Tibial nerve (tissue), 4 donors: ENCODE measurements at places on chromosomes 6 and 20. TPM values are rescaled to one million over a fixed set of nuclear protein-coding genes. Genes with fewer than 3 reads are reported as not detected.

The FAM83C gene
- not detected for total RNA-seq

The NEDD9 gene
- total RNA-seq, result 205 TPM

The TCF21 gene
- not detected for total RNA-seq

The IPCEF1 gene
- total RNA-seq, result 5.3 TPM

The MTFR2 gene
- total RNA-seq, result 0.84 TPM

The ARFGEF3 gene
- 5.9 TPM for total RNA-seq

The TBXT gene
- total RNA-seq, result not detected

The FAM120B gene
- 32.9 TPM for total RNA-seq

The C6orf141 gene
- total RNA-seq, result 3.9 TPM

The SMPDL3A gene
- total RNA-seq, result 14.0 TPM

The PXDC1 gene
- 108 TPM for total RNA-seq

The HLA-DMA gene
- total RNA-seq, result 85.2 TPM

The TM9SF4 gene
- total RNA-seq, result 27.0 TPM

The ZBTB12 gene
- total RNA-seq, result 0.63 TPM

The LRRC73 gene
- 1.3 TPM for total RNA-seq

The OXT gene
- total RNA-seq, result not detected

The SH3BGRL2 gene
- 54.6 TPM for total RNA-seq

The COL9A1 gene
- total RNA-seq, result not detected

The FANCE gene
- 8.2 TPM for total RNA-seq

The OPRL1 gene
- 1.5 TPM for total RNA-seq

The MYCT1 gene
- total RNA-seq, result 31.2 TPM

The LGSN gene
- total RNA-seq, result not detected

GRCh38 chr20:23668477-23668951, 20.3 kb downstream of the CST4 start:
- DNase-seq, result peak; percentile 49

DNA sequence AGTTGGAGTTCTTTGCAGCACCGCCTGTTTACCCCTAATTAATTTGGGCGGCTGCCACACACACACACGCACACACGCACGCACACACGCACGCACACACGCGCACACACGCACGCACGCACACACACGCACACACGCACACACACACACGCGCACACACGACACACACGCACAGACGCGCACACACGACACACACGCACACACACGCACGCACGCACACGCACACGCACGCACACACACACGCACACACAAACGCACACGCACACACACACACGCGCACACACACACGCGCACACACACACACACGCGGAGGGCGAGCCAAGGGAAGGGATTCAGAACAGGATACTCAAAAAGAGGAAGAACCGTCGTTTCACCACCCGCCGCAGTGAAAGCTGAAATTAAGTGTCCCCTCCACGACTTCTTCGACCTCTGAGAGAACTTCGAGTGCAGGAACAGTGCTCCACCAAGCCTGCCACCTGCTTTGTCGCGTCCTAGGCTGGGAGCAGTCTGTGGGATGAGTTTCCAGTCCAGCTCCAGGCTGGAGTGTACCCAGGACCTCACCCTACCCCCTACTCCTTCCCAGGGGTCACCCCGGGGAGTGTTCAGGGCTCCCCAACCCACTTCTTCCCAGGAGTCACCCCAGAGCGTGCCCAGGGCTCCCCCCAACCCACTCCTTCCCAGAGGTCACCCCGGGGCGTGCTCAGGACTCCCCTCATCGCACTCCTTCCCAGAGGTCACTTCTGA, 1.1 kb downstream of the RNASET2 start:
- DNase-seq, result no peak

GRCh38 chr6:7922596-7922995, 12.0 kb upstream of the TXNDC5 start:
- DNase-seq, result no peak

DNA sequence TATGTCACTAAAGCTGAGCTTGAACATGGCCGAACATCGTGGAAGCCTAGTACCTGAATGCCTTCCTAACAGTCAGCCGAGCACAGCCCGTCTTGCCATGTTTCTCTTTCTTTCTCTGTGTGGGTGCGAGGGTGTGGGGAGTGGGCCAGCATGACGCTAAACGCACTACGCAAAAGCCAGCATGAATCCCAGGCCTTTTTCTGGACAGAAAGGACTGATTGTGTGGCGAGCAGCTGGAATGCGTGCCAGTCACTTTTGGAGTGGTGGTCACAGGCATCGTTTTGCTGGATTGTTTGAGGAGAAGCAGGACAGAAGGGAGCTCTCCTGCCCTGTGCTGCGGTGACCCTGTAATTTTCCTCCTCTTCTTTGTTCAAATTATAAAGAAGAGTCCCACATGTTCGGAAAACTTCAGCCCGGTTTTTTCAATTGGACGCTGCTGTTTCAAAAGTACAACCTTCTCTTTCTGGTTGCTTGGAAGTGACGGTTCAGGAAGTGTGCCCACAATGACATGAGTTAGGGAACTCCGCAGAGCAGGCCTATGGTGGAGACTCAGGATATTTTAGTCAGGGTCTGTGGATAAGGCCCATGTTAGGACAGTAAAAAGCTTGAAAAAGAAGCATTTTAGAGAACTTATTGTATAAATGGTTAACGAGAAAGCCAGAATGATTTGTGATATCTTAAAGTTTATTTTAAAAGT, 54.3 kb downstream of the PDE7B start:
- no peak for DNase-seq

DNA sequence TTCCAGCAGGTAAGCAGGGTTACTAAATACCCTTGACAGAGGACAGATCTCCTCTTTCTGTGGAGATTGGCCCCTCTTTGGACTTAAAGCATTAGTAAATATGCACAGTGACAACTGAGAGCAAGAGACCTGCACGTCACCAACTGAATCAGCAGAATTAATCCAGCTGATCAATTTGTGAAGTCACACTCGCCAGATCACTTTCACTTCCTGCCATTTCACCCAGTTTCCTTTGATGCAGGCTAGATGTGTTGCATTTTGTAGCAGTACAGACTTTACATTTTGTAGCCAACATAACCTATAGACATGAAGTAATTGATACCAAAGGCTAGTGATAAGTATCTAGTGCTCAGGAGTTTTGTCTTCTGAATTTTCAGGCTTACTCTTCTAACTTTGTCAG, 11.9 kb downstream of the SYNE1 start:
- DNase-seq, result no peak

GRCh38 chr6:11688425-11688709, 90.2 kb downstream of the ADTRP start:
- DNase-seq, result no peak

DNA sequence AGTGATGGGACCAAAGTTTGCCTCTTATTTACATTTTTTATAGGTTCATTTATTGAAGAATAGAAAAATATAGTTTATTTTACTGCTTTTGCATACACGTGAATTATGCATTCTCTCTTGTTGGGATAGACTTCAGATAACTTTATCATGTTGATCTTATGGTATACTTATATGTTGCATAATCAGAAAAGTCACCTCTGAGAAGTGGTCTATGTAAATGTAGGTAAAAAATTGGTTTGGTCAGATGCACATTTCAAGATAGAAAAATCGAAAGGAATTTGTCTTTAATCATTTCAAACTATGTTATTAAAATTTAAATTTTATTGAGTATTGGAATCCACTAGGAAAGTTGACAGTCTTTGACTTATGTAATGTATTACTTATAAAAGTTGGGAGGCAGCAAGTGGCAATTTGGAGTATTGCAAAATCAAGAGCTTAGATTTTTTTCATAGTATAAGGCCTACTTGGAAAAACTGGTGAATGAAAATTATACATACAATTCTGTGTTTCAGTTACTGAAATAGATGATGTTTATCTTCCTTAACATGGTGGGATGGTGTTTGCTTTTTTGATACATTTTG, 2.4 kb downstream of the PHF3 start:
- no peak for DNase-seq

- no peak for DNase-seq
Observed at GRCh38 chr6:138948546-138949179, 39.4 kb downstream of the REPS1 start.

DNA sequence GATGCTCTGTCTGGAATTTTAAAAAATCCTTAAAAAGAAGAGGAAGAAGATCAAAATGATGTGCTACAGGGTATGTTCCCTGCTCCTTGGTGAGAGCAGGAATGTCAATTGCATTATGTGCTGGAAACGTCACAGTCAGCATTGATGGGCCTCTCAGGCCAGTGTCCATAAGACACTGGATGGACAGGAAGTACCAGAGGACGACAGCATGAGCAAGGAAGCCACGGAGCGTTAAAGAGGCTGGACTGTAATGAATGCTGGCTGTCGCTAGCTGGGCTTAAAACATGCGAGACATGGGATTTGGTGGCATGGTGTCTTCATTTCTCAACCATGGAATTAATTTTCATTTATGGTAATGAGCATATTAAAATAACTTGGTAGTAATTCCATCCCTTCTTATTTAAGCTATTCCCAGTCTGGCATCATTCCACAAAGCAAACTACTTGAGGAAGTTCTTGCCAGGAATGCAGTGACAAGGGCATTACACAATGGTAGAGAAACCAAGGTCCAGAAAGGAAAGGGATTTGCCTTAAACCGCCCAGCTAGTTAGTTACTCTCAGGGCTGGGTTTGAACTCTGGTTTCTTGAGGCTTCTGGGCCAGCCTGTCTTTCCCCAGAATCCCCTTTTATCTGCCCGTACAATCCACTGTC, 166.6 kb upstream of the SOX4 start:
- no peak for DNase-seq

- no peak for DNase-seq
Observed at GRCh38 chr6:41642090-41642959, 4.1 kb downstream of the MDFI start.

GRCh38 chr6:140627002-140627401, 1252.6 kb upstream of the CITED2 start:
- no peak for DNase-seq

- no peak for DNase-seq
Observed at GRCh38 chr6:16712931-16713484, 48.3 kb downstream of the ATXN1 start.

DNA sequence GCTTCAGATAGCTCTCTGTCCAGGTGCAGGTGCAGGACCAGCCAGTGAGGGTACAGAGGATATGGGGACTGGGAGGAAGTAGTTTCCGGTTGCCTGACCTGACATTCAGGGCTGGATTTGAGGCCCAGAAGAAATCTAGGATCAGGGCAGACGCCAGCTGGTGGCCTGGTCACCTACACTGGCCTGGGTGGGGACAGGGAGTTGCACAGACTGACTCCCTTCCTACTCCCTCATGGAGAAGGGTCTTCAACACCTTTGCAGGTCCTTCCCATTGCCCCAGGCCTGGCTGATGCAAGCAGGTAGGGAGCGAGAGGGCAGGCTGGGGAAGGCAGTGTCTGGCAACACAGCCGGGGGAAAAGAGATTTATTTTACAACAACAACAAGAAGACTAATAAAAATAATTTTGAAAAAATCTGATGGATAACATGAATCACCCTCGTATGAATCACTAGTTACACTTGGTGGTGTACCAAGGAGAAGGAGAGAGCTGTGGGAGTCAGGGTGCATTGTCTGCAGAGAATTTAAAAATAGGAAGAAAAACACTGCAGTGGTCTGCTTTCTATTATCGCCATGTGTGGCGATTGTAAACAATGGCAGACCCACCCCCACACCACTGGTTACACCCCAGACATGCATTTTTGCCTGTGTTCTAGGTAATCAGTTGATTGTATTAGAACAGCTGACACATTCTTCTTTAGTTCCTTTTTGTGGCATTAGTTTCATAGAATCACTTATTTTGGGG, 62.3 kb upstream of the SNX9 start:
- DNase-seq, result no peak

- DNase-seq, result no peak
Observed at GRCh38 chr6:131581523-131581922, 8.5 kb downstream of the ARG1 start.

GRCh38 chr6:54654381-54654780, 192.2 kb upstream of the FAM83B start:
- DNase-seq, result no peak

DNA sequence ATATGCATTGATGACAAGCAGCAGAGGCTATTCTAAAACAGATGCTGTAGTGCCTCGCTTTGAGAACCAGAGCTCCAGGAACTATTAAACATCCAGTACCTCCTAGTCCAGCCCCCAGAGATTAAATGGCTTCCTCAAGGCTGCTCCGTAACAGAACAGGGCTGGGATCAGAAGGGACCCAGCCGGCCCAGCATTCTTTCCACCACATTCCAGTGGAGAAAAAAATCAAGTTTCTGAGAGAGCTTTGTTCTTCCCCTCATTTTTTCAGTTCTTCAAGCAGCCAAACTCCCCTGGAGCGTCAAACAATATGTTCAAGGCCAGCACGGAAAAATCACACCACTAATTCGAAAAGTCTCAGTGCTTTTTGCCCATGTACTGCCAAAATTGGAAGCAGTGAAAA, 5.8 kb upstream of the STMND1 start:
- no peak for DNase-seq

- DNase-seq, result no peak
Observed at GRCh38 chr6:50047026-50047425, 2.7 kb downstream of the DEFB112 start.

- DNase-seq, result no peak
Observed at GRCh38 chr6:34836008-34836407, 44.1 kb downstream of the BLTP3A start.

- DNase-seq, result no peak
Observed at GRCh38 chr20:11159728-11160127, 485.9 kb upstream of the JAG1 start.

- DNase-seq, result no peak
Observed at GRCh38 chr6:90446164-90446563, 140.7 kb downstream of the MAP3K7 start.

GRCh38 chr6:34462551-34462971, 3.3 kb upstream of the PACSIN1 start:
- DNase-seq, result no peak

- no peak for DNase-seq
Observed at GRCh38 chr6:126672649-126673048, 332.7 kb downstream of the CENPW start.

GRCh38 chr6:90932351-90932750, 345.5 kb upstream of the MAP3K7 start:
- no peak for DNase-seq

GRCh38 chr20:8569766-8570165, 437.7 kb downstream of the PLCB1 start:
- no peak for DNase-seq

GRCh38 chr20:56359212-56360132, 698 bp downstream of the FAM210B start:
- DNase-seq, result peak; percentile 44

- no peak for DNase-seq
Observed at GRCh38 chr6:144344646-144345045, 59.5 kb downstream of the UTRN start.

GRCh38 chr20:49929142-49929494, 7.1 kb upstream of the RNF114 start:
- DNase-seq, result no peak

- no peak for DNase-seq
Observed at GRCh38 chr6:133244519-133244918, 3.4 kb downstream of the EYA4 start.

DNA sequence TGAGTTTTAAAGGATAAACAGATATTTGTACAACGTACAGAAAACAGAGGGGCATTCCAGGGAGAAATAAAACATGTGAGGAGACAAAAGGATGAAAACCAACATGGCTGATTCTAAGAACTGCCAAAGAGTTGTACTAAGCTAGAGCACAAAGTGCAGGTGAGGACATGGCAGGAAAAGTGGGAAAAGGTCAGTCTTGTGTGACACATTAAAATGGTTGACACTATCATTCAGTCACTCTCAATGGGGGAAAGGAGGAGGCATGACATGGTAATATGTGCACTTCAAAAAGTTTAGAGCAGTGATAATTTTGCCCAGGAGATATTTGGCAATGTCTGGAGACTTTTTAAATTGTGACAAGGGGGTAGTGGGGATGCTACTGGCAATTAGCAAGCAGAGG, 21.8 kb downstream of the PHIP start:
- no peak for DNase-seq
